ENCODE measurements at places on chromosomes 6 and 20.

DNA sequence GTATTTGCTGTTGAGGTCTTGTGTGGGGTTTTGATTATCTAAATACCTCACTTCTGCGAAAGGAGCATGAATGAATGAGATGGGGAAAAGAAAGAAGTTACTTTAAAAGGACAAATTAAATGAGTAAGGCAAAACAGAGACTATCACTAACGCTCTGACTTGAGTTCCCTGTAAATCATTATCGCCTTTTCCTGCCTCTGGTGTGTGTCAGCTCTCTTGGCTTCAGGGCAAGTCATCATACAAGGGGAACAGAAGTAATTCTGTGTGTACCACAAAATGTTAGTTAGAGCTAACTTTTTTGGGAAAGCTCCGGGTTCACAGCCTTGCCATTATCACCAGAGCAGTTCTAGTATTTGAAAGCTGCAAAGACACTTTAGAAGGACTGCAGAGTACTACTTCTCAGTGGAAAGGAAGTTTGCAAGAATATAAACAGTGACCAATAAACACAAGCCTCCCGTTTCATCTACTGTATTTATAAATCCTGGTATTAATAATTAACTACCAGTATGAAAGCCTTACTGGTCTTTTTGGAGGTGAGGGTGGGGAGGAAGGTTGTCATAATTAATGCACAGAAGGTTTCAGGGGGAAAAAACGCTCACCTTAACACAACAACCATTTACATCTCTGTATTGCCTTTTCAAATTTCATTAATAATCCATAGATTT is 1.2 kb downstream of the DZANK1 start:
- no peak for DNase-seq

GRCh38 chr6:33549896-33550295 is 30.2 kb downstream of the BAK1 start:
- no peak for DNase-seq

GRCh38 chr6:91082311-91082832 is 495.5 kb upstream of the MAP3K7 start:
- DNase-seq: no peak

DNA sequence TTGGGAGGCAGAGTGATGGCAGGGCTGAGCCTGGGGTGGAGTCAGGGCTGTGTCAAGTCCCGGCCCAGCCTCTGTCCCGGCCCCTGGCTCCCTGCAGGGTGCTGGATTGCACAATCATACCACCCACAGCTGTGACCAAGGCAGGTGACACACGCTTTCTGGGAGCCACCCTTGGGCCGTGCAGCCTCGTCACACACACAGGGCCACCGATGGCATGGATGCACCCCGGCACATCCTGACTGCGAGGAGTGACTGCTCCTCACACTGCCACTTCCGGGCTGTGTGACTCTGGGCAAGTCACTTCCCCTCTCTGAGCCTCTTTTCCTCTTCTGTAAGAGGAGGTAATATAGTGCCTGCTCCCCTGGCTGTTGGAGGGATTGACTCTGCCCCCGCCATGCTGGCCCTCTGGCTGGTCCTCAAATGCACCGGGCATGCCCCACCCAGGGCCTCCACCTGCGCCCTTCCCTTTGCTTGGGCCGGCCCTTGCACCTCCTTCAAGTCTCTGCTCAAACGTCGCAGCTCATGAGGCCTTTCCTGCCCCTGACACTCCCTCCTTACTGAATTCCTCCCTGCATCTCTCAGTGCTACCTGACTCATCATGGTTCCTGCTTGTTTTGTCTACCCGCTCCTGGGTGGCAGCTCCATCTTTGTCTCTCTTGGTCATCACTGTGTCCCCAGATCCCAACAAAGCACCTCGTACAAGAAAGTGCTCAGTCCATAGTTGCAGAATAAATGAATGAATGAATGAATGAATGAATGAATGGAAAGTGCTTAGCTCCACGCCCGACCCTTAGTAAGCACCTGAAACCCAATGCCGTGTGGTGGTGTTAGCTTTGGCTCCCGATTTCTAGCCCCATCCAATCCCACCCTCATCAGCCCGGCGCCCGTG is 93.5 kb downstream of the CEBPB start:
- DNase-seq: no peak

GRCh38 chr6:91874971-91875370 is 1288.1 kb upstream of the MAP3K7 start:
- no peak for DNase-seq

DNA sequence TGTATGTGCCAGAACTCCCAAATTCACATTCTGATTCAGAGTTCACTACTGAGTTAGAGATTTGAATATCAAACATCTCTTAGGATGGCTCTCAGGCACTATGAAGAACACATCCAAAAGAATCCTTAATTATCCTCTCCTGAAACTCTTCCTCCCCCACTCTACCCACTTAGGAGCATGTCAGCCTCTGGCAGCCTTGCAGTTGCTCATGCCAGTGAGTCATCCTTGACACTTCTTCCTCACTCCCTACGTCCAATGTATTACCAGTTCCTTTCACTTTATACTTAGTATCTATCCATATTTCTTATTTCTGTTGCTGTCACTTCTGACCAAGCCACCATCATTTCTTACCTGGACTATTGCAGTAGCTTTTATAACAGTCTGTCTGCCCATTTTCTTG is 192.0 kb upstream of the IMPG1 start:
- no peak for DNase-seq

DNA sequence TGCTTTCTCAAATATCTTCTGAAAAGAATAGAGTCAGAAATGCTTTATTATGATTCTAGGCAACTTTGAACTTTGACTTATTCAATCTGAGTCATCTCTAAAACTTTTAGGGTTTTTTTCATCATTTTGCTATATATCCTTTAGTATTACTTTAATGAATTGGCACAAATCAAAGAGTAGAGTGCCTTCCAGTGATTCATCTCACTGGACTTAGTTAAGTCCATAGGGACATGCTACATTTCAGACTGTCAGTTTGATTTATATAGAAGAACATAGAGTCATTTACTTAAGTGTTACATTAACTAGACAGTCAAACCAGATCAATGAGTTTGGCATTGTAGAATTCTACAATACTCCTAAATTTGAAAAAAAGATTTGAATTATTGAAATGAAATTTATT is 1235.7 kb upstream of the MAP3K7 start:
- peak; percentile 71 for DNase-seq

DNA sequence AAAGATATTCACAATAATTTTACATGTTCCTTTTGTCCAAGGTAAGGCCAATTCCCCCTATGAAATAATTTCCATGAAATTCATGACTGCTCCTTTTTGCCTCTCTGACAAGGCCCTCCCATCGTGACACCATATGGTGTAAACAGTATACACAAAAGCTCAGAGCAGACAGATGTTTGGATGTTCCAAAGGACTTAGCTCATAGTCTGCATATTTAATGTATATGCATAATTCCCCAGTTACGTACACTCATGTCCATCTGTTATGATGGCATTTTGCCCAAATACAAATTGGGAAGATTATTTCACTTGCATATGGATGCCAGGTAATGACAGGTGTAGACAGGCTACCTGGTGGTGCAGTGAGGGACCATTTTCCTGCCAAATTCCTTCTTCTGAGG is 376.5 kb downstream of the KHDRBS2 start:
- no peak for DNase-seq

DNA sequence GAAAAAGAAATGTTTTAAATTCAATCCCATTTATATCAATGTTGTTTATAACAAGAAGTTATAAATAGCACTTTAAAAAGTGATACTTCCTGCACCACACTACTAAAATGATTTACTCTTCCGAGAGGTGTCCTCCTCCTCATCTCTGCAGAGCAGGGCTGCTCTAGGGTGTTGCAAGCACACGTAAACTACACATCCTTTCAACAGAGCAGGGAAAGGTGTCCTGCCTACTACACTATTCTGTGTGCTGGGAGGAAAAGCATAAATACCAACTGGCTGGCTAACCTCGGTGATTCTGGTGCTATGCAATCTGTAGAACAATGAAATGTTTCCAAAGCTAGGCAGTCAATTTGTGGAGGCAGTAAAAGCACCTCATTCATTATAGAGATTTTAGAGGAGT is 89.5 kb upstream of the MAP7 start:
- DNase-seq: no peak

DNA sequence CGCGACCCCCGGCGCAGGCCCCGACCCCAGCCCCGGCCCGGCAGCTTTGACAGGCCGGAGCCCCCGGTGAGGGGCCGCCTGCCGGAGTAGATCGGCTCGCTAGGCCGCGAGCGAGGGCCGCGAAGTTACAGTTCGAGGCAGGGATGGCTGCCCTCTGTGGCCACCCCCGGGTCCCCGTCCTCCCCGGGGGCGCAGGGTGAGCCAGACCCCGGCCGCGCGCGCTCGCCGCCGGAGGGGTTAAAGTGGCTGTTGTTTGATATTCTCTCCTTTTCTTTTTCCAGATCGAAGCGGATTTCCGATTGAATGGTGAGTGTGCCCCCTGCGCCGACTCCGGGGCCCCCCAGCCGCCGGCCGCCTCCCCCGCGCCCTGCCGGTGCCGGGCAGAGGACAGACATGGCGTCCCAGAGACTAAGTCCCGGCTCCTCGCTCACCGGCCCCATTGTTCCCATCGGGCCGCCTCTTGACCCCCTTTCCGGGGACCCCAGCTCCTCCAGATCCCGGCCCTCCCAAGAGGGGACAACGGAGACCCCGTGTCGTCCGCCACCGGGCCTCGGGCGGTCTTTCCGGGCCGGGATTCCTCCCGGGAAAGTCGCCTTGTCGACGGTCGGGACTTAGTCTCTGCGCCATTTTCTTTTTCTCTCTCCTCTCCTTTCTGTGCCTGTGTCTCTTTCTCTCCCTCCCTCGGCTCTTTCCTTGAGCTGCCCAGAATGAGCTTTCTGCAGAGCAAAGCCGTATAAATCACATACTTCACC is 704 bp downstream of the TOP1 start:
- DNase-seq: no peak

GRCh38 chr6:126805861-126806260 is 312.6 kb upstream of the RSPO3 start:
- no peak for DNase-seq

GRCh38 chr6:41796474-41796873 is 9.0 kb downstream of the TOMM6 start:
- DNase-seq: no peak

GRCh38 chr6:89834884-89835792 is 5.5 kb downstream of the CASP8AP2 start:
- DNase-seq: no peak

DNA sequence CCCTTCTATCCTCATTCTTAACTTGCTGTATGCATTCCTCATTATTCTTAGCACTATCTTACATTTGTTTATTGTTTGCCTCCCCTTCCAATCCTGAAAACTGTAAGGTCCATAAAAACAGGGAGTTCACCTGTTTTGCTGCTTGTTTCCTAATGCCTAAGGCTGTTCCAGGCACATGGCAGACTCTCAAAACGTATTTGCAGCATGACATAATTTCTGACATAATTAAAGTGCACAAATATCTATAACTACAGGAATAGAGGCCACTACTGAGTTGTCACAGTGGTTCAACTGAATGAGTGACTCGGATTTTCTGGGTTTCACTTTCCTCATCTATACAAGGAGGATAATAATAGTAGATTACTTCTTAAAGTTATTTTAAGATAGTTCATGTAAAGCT is 83.0 kb downstream of the HFE start:
- no peak for DNase-seq

GRCh38 chr6:152697634-152698033 is at the start of gene MYCT1:
Gene MYCT1, plus strand, starts transcription at chr6:152697897. Its CDS starts 6 bp downstream, at chr6:152697903.
- no peak for DNase-seq

DNA sequence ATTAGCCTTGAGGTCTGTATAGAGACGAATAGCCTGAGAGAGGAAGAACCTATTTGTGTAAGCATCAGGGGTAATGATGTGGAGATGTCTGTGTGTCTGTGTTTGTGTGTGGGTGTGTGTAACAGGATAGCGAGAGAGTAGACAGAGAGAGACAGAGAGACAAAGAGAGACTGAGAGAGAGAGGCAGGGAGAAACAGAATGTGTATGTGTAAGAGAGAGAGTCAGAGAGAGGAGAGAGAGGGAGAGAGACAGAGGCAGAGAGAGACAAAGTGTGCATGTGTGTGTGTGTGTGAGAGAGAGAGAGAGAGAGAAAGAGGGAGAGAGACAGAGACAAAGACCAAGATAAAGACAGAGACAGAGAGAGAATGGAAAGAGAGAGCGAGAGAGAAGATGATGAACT is 396.1 kb downstream of the PAX1 start:
- no peak for DNase-seq

DNA sequence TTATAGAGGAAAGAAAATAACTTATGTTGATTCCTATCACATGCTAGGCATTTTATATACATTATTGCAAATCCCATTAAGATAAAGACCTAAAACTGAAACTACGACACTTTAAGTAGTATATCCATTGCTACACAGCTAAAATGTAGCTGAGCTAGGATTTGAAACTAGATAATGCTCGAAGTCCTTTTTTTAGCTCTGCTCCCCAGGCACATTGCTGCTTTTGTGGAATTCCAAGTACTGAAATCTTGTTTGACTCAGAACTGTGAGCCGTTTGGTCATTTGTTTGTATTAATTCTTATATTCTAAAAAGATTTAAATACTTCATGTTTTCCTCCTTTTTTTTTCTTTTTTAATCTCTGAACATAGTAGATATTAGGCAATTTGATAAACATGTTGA is 644.8 kb downstream of the HACE1 start:
- DNase-seq: no peak

GRCh38 chr6:4347877-4348276 is 212.5 kb upstream of the ECI2 start:
- no peak for DNase-seq

DNA sequence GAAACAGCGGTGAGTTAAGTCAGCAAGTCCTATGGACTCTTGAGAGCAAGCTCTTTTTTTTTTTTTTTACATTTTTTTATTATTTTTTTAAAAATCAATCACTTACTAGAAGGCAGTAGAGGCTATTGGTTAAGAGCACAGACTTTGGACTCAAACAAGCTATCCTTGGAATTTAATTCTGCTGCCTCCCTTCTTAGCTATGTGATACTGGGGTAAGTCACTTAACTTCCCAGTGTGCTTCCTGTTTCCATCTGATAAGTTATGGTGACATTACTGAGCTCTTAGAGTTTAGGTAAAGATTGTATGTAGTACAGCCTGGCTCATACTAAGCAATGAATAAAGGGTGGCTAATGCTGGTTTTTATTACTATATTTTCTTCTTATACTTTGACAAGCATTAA is 770.5 kb upstream of the FLRT3 start:
- DNase-seq: no peak

DNA sequence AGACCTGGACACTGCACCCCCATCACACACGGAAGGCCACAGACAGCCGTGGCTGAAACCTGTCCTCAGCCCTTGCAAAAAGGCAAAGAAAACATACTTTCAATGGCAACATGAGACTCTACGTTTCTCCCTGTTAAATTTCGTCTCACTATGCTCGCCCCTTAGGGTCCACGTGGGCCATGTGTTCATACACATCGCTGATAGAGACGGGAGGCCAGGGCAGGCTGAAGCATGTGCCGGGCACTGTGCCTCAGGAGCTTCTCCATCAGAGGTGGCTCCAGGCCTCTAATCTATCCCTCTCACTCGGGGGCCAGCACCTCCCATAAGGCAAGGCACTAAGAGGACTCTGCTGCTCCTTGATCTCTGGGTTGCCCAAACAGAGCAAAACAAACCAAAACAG is 17.5 kb downstream of the PXDC1 start:
- no peak for DNase-seq

- DNase-seq: no peak
Measured at GRCh38 chr6:14922706-14923460, 323.0 kb upstream of the JARID2 start.
